ENCODE measurements at places on chromosomes 16 and 17.

- DNase-seq = no peak
These were observed 14.1 kb upstream of the PPM1D start for GRCh38 chr17:60585887-60586286.

GRCh38 chr16:79644971-79645667 lies 44.6 kb upstream of the MAF start:
- no peak for DNase-seq

DNA sequence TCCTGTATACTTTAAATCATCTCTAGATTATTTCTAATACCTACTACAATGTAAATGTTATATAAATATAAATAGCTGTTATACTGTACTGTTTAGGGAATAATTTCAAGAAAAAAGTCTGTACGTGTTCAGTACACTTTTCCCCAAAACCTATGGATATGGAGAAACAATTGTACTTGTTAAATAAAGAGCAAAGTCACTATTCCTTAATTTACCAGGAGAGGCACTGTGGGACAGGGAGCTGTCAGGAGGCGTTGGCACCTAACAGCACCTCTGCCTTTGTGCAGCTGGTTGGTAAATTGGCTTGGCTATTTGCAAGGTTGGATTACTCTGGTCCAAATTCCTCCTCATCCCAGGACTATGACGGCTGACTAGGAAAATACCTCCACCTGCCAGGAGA lies 28.0 kb downstream of the CRHR1 start:
- no peak for DNase-seq

DNA sequence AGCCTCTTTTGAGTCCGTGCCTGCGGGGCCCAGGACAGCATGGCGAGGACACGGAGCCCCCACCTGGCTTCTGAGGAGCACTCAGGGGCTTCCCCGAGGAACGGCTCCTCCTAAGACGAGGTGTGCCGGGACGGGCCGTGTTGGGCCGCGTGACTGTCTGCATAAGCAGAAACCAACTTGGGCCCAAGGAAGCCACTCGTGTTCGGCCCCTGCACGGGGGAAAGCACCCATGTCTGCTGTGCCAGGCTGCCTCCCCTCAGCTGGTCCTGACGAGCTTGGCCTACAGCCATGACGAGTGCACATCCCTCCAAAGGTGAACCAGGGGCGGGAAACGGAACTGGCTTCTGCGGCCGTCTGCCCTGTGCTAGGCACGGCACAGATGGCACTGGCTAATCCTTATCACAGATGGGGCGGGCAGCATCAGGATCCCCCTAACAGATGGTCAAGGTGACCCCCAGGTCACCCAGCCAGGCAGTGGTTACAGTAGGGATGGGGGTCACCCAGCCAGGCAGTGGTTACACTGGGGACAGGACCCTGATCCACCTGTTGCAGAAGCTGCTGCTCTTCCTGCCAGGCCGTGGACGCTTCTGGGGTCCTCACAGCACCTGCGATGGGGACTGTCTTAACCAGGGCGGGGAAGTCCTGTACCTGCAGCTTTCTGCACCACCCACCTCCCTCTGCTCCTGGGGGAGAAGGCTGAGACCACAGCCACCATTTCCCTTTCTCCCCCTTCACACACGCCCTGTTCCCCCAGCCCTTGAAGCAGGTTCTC lies 25.6 kb downstream of the MRM3 start:
- no peak for DNase-seq

GRCh38 chr17:57462007-57462579 lies 205.8 kb downstream of the MSI2 start:
- DNase-seq = no peak

DNA sequence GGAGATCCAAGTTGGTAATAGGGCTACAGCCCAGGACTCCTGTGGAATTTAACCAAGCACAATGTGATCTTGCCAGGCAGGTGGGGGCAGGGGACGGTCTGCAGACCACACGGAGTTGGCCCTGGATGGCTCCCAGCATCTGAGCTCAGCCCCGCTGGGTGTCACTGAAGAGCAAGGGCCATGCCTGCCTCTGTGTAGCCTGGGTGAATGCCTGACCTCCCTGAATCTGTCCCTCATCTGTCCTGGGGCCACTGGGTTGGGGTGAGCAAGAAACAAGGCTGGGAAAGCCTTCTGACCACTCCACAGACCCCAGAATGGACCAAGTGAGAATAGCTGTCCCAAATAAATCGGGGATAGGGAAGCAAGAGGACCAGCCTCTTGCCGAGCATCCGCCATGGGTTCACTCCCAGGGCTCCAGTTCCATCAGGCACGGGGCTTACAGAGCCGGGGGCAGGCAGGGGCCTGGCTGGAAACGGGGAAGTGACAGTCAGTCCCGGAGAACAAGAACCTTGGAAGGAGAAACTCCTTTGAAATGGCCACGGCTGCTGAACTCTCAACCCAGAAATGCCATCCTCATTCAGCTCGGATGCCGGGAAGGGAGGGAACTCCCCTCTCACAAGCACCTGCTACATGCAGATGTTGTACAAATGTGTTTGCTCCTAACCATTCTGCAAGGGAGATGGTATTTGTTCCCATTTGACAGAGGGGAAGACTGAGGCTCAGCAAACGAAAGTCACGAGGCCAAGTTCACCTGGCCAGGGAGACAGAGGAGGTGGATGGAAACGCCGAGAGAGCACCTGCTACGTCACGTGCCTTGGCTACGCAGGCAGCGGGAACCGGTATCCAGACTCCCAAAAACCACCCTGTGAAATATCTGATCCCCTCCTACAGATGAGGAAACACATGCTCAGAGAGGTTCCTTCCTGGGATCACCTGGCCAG lies 50.0 kb downstream of the RMI2 start:
- DNase-seq = no peak

GRCh38 chr16:72800524-72801161 lies 247.3 kb downstream of the ZFHX3 start:
- no peak for DNase-seq

- no peak for DNase-seq
These were observed 9.0 kb downstream of the CUEDC1 start for GRCh38 chr17:57945996-57946797.

GRCh38 chr16:2919511-2920255 lies 8.0 kb downstream of the FLYWCH1 start:
- peak; percentile 9 for DNase-seq

DNA sequence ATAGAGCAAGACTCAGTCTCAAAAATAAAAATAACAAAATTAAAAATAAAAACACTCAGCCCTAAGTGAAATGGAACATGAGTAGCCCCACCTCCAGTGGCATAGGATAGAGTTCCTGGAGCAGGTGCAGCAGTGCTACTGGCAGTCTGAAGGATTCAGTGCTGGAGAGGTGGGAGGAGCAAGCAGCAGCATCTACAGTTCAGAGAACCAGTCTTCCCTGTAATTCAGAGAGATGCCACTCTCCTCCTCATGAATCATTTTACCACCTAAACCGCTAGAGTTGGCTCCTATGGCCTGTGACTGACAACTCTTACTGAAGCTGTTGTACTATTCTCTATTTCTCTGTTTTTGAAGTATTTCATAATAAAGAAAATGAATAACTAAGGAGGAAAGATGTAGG lies 56.0 kb upstream of the SMURF2 start:
- DNase-seq = no peak

- DNase-seq = no peak
These were observed 9.7 kb downstream of the TMC6 start for GRCh38 chr17:78118801-78119241.

- no peak for DNase-seq
These were observed 5.5 kb upstream of the CALB2 start for GRCh38 chr16:71352963-71353460.

GRCh38 chr17:78718575-78719208 lies 63.4 kb downstream of the CYTH1 start:
- DNase-seq = no peak

DNA sequence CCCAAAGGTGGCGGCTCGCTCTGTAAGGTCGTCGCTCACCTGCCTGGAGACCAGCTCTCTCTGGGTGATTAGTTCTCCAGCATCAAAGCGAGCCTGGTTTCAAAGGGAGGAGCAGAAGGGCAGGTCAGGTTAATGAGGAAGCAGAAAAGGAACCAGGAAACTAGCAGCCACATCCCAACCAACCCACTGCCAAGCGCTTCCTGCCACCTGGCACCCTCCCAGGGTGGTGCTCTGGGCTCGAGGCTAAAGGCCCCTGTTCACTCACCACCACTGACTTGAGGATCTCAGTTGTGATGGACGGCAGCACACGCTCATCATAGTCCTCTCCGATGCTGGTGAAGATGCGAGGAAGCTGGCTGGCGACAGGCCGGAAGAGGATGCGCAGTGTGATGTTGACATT lies 5.6 kb downstream of the PHB1 start:
- no peak for DNase-seq

GRCh38 chr17:48498164-48498850 lies 32.5 kb downstream of the HOXB1 start:
- DNase-seq = no peak

GRCh38 chr17:49577650-49577934 lies 1.9 kb downstream of the NXPH3 start:
- DNase-seq = no peak

DNA sequence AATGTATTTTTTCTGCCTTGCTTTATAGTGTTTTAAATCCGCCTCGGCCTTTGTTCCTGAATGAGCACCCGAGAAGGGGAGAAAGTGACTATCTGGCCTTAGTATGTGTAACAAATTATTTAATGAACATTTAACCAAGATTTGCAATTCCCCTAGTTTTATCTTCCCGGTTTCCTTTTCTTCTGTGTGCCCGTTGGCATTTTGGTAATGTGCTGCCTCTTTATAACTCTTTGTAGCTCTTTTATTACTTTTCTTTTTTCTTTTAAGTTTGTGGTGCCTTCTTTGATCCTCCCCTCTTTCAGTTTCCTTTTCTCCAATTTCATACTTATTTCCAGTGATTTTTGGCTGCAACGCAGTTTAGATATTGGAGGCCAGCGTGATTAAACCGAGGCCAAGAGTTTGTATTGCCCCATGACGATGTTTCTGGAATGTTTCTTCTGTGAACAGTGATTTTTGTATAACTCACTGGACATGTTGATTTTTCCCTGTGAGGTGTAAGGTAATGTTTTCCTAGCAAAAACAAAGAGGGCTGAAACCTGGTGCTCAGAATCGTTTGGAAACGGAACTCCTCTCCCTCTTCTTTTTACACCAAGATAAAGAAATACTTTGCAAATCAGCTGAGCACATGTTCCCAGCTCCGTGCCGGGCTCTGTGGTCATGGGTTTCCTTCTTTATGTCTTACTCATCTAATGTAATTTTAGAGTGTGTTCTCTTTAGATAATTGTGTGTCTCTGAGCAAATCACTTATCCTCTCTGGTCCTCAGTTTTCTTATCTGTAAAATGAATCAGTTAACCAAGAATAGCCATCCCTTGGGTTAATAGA lies 344.3 kb downstream of the WWOX start:
- no peak for DNase-seq

- no peak for DNase-seq
These were observed 15.2 kb upstream of the METRNL start for GRCh38 chr17:83064021-83064731.

DNA sequence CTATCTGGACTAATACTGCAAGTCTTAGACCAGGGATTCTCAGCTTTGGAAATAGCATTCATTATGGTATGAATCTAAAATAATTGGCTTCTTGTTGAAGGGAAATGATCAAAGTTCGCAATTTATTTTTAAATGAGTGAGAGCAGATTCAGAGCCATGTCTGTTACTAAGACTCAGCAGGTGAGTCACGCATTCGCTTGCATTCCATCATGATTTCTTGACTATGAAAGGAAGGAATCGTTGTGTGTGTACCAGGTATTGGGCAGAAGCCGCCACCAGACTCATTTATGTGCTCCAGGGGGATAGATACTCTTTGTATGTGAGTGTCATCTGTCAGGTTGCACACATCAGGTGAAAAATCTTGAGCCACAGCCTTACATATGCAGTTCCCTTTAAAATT lies 10.8 kb downstream of the GSG1L2 start:
- no peak for DNase-seq

Measured in activated CD4-positive, CD25-positive, alpha-beta regulatory T cell treated with anti-CD3 and anti-CD28 coated beads, Interleukin-2, amount 50 U/mL, for 16 hours (primary cell).